ENCODE measurements at places on chromosomes 2 and 18.
A peak's percentile ranks its signal among the peaks of the same experiment; 100 is the strongest.

DNA sequence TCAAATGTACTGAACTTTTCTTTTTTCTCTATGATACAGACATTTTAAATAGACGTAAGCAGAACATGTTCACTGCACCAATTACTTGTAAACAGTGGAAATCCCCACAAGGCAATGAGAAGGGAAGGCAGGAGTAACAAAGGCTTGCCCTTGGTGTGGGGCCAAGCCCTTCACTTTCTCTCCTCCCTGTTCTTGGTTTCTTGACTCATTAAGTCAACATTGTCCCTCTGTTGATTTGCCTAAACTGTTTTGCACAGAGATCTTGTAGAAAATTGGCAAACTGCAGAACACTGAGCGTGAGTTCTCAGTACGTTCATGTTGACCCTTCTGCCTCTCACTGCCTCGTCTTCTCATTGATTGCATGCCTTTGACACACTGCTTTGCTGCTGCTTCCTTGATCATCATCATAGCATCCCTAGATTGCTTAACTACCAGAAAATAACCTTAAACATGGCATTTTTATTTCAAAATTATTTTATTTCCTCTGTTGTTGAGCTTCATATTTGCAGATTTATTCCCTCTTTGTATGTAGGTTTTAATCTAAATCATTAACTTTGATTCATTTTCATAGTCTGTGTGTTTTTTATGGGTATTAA lies 257.7 kb downstream of the PTGR3 start:
- no peak for DNase-seq

DNA sequence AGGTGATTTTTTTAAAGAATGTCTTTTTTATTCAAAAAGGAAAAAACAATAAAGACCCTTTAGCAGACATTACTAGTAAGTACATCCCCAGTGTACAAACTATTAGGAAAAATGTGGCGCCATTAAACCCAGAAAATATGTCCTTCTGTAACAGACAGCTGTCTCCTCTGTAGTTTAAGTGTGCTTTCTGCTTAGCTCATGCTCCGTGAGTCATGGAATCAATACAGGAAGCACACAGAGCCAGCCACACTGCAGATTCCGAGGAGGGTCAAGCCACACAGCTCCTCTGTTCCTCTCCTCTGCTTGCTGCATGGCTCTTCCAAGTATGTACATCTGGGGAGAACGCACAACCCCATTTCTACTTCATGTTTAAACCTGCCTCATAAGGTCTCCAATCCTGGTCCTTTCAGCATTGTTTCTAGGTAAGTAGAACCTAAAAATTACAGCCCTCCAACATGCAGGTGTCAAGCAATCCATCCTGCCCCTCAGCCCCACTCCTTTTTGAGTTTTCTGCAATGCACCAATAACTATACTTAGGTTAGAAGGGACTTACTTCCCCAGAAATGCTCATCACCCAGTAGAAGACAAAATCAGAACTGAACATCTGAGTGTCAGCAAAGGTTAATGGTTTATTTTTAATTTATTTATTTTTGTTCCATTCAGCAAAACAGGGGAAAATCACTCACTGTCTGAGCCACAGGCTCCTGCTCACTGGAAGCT lies 37.5 kb downstream of the ACVR1 start:
- DNase-seq = no peak

- DNase-seq = no peak
Observed at GRCh38 chr18:32298171-32298667, 108.4 kb downstream of the MEP1B start.

GRCh38 chr18:62196980-62197379 lies 9.9 kb downstream of the RELCH start:
- no peak for DNase-seq

DNA sequence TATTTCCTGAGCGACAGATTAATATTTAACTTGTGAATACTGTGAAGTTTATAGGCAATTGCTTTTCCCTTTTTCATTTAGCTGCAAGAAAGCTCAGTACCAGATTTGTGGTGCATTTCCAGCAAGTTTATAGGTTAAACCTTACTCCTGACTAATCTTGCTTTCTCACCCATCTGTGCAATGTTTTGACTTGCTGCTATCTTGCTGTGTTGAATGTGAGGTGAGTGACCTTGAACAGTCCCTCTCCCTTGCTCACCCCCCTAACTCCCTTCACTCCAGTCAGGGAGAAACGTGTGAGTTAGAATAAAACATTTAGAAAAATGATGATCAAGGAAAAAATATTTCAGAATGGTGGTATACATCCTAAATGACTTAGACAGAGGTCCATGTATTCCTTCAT lies 39.8 kb upstream of the PARD3B start:
- DNase-seq = no peak

DNA sequence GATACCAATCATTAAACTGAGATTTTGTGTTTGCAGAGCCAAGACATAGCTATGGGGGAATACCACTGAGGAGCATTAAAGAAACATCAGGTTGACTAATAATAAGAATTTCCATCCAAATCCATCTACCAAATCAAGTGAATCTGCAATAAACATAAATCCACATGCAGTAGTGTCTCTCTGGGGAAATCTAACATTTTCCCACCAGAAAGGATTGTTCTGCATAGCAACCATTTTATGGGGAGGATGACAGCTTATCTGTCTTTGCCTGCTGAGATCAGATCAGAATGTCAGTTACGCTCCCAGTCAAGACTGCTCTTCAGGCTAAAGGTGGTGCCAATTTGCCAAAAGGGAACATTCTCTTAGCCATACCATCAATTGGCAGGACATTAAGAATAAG lies 1098.9 kb upstream of the CHAC2 start:
- DNase-seq = no peak

DNA sequence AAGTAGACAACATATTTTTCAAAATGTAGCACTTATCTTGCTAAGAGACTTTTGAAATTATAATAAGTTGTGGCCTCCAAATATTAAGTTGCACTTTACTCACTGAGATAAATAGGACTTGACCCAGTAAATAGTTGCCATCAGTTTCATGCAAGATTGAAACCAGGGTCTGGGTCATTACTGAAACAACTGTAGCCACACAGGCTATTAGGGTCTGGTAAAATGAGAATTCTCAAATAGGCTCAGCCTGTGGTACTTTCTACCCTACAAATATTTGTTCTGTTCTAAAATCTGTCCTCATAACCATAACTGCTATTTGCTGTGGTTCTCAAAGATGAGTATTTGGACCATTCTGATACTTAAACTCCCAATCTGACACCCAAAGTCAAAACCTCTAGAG lies 115.4 kb upstream of the STK17B start:
- DNase-seq = no peak

GRCh38 chr2:7437141-7437540 lies 519.9 kb downstream of the RNF144A start:
- no peak for DNase-seq

GRCh38 chr2:241217320-241218031 lies 29.0 kb downstream of the ANO7 start:
- DNase-seq = peak; percentile 73

GRCh38 chr18:26772691-26773090 lies 92.8 kb downstream of the AQP4 start:
- no peak for DNase-seq

GRCh38 chr2:229575569-229576315 lies 138.6 kb downstream of the DNER start:
- no peak for DNase-seq

- DNase-seq = peak; percentile 62
Observed at GRCh38 chr2:112915300-112916144, 4.6 kb downstream of the IL37 start.

GRCh38 chr2:156513219-156513618 lies 77.0 kb downstream of the GPD2 start:
- DNase-seq = no peak

- DNase-seq = peak; percentile 45
Observed at GRCh38 chr18:74492259-74492658, 3.9 kb upstream of the CNDP2 start.

GRCh38 chr2:71933467-71934319 lies 214.0 kb downstream of the CYP26B1 start:
- DNase-seq = no peak

DNA sequence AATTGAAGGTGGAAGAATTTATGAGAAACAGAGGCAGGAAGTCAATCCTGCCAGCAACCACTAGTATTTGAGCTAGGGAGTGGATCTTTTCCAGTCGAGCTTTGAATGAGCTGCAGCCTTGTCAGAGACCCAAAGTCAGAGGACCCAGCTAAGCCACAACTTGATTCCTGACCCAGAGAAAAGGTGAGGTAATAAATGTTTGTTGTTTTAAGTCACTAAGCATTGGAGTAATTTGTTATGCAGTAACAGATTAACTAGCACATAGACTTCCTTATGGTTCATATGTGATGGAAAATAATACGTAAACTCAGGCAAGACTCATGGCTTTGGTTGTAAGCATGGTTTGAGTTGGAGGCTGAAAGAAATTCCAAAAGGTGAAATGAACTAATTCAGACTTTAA lies 21.6 kb downstream of the EFEMP1 start:
- no peak for DNase-seq

DNA sequence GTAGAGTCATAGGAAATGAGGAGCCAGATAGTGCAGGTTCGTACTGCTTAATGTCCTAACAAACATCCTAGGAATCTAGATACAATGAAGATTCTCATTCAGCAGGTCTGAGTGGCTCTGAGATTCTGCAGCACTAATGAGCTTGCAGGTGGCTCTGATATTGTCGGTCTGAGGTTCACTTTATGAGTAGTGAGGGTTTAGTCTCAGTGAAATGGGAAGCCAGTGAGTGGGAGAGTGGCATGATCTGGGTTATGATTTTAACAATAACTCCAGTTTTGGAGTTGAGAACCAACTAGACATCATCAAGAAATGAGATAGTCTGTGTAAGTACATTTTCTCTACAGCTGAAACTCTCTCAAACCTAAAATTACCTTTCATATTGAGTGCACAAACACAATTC lies 166.8 kb upstream of the SP5 start:
- no peak for DNase-seq

DNA sequence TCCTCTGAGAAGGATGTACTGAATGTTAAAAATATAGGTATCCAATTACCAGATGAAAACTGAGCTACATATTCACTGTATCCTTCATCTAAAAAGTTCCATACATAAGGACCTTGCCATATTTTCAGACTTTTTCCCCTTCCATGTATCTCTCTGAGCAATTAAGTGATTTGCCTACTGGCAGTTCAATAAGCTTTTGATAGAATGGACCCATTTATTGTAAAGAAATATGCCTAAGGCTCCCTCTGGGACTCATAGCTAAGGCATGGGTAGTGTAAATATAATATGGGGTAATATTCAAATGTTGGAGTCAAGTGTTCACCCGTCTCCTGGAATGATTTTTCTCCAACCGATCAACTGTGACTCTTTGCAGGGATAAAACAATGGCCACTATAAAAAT lies 135.4 kb upstream of the FSHR start:
- DNase-seq = no peak

DNA sequence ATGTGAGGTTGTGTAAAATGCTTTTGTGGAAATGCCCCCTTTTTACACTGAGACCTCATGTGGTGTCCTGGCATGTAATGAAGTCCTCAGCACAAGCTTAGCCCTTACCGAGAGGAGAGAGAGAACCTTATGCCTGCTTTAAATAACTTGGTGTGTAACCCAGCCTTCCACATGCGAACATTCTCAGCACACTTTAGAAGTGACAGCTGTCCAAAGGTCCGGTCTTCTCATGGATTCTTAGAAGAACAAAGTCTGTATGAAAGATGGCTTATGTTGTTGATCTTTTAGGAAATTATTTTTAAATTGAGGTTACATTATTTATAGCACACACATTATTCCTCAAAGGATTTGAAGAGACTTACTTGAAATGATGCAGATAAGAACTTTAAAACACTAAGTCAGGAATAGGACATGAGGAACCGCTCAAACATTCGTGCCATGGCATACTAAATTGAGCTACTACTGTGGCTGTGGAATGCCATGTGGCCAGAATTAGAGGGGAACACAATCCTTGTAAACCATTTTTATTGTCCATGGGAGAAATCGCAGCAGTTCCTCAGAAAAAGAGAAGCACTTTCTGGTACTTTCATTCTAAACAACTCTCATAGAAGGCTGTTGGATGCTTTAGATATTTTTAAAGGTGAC lies 79.6 kb downstream of the WDSUB1 start:
- DNase-seq = no peak

- DNase-seq = no peak
Observed at GRCh38 chr2:135650721-135651120, 90.9 kb upstream of the UBXN4 start.

DNA sequence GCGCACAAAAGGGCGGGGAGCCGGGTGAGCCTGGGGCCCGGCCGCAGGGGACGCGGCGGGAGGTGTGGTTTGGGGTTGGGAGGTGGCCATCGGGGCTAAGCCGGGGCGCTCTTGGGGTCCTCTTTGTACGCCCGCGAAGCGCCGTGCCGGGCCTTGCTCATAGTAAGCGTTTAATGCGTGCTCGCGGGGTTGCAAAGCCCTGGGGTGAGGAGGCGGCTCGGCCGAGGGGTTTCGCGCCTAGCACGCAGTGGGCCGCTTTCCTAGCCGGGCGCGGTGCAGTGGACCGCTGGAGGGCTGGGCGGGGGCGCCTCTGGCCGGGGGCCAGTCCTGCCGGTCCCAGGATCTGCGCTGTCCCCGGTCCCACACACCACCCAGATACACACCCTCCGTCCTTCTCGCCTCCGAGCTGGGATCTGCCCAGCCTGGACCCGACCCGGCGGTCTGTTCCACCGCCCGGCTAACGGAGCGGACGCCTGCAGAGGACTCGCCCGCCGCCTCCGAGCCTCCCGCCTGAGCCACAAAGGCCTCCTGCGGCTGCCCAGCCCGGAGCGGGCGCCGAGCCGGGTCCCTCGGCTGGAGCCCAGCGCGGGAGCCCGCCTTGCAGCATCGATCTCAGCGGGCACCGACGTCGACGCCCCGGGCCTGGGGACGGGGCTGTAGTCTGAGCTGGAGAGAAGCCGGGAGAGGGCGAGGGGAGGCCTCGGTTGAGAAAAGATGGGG lies 564 bp downstream of the DPYSL5 start:
- peak; percentile 68 for DNase-seq

DNA sequence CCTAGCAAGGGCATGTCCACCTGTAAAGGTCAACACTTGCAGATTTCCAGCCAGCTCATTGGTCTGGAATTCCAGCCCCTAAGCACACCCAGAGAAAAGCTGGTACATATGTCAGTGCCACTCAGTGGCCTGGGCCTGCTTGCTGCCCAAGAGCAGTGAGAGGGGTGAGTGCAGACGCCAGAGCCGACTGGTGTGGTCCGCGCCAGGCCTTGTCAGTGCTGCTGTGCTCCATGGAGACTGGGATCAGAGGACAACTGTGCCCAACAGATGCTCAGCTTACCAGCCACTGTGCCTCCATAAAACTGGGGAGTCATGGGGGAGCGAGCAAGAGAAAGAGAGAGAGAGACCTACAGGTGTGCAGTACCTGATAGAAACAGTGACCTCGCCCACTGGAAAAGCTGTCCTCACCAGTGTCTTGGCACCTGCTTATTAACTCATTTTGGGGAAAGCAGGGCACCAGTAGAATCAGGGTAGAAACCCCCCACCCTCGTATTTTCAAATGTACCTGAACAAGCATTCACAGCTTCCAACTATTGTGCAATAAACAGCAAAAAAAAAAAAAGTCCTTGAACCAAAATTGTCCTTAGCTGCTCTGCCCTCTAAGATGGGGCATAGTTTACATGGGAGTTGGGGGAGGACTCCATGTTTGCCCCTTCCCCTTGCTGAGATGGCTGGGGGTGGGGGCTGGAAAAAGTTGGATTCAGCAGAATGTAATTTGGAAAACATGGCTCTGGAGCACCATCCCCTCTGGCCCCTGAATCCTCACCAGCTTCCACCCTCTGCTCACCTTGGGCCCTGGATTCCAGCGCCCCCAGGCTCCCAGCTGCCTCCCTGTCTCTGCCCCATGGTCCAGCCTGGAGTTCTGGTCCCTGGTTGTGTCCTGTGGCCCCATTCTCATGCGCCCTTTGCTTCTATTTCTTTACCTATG lies 1.4 kb upstream of the SP140L start:
- DNase-seq = no peak

Measured in activated CD8-positive, alpha-beta memory T cell treated with anti-CD3 and anti-CD28 coated beads, Interleukin-2, amount 50 U/mL, for 48 hours (primary cell).